ENCODE measurements at places on chromosomes 1 and 21. TPM values are rescaled to one million over a fixed set of nuclear protein-coding genes. Genes with fewer than 3 reads are reported as not detected.

- DNase-seq, result peak; percentile 75
Observed at GRCh38 chr1:211736351-211736915, 61.0 kb upstream of the NEK2 start.

GRCh38 chr1:157955221-157955620, 38.2 kb upstream of the KIRREL1 start:
- no peak for DNase-seq

- no peak for DNase-seq
Observed at GRCh38 chr1:85024736-85025135, 23.6 kb downstream of the MCOLN3 start.

DNA sequence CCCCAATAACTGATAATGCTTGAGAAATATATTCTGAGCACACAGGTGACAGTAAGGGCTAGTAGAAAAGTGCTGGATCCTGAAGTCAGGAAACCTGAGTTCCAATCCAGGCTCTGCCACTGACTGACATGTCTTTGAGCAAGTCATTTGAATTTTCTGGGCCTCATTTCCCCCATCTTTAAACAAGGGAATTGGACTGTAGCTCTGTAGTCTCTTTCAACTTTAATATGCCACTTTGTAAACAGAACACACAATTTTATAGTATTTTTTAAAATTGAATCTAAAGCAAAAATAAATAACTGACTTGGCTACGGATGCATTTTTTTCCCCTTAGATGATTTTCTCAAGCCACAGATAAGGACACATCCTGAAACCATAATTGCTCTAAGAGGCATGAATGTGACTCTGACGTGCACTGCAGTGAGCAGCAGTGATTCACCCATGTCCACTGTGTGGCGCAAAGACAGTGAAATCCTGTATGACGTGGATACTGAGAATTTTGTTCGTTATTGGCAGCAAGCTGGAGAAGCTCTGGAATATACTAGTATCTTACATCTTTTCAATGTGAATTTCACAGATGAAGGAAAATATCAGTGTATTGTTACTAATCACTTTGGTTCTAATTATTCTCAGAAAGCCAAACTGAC, 37.0 kb downstream of the LRIG2 start:
- peak; percentile 11 for DNase-seq

GRCh38 chr1:40808444-40808843, 24.9 kb downstream of the KCNQ4 start:
- no peak for DNase-seq

DNA sequence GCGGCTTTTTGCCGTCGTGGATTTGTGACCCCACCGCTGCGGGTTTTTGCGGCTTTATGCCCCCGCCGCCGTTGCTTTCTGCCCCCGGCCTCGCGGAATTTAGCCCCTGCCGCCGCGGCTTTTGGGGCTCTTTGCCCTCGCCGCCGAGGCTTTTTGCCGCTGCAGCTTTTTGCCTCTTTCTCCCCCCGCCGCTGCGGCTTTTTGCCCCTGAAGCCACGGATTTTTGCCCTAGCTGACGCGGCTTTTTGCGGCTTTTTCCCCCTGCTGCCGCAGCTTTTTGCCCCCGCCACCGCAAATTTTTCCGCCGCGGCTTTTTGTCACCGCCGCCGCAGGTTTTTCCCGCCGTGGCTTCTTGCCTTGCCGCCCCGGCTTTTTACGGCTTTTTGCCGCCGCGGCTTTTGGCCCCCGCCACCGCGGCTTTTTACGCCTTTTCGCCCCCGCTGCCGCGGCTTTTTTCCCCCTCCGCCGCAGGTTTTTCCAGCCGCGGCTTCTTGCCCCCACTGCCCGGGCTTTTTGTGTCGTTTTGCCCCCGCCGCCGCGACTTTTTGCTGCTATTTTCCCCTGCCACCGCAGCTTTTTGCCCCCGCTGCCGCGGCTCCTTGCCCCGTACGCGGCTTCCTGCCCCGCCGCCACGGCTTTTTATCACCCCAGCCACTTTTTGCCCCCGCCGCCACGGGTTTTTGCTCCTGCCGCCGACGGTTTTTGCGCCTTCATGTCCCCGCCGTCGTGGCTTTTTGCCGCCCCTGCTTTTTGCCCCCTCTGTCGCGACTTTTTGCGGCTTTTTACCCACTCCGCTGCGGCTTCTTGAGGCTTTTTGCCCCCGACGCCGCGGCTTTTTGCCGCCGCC, 3933.6 kb downstream of the SRGAP2C start:
- no peak for DNase-seq

DNA sequence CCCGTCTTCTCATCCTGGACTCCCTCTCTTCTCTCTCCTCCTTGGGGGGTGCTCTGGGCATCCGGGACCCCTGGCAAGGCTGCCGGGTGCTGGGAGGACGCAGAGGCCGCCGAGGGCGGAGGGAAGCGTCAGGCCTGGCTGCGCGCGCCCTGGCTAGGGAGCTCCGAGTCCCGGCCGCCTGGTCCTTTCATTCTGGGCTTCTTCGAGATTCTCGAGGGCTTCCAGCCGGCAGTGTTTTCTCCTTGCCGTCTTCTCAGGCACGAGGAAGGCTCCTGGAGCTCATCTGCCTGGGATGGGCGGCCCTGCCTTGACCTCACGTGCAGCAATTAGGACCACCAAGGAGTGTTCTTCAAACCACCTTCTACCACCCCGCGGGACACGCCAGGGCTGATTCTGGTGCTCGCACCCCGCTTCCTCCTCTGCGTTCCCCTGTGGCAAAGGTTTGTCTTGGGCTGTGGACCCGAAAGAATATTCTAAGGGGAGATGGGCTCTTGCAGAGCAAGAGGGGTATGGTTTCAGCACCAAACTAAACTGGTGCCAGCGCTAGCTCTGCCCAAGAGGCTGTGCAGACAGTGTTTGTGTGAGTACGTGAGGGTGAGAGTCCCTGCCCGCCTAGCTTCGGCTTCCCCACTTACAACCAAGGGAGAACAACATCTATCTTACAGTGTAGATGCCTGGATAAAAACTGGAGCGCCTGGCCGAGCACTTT, 36.5 kb downstream of the PIK3CD start:
- peak; percentile 34 for DNase-seq

GRCh38 chr1:212581034-212581433, 27.5 kb upstream of the ATF3 start:
- DNase-seq, result no peak

- DNase-seq, result peak; percentile 40
Observed at GRCh38 chr1:9129266-9130041, 552 bp upstream of the GPR157 start.

GRCh38 chr1:185838111-185838510, 103.9 kb downstream of the HMCN1 start:
- no peak for DNase-seq

DNA sequence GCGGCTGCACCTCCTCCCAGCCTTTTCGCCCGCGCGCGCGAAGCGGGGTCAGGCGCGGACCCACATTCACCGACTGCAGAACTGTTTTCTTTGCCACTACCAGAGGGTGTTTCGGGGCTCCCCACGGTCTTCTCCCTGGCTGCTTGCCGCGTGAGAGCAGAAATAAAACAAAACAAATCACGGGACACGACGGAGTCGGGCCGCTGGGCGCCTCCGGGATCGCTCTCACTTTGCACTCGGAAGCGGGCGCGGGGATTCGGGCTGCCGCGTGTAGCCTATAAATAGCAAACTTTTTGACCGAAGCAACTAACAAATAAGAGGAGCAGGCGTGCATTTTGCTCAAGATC, 412.3 kb upstream of the ESRRG start:
- DNase-seq, result no peak

GRCh38 chr1:44313265-44313918, 41.7 kb downstream of the ERI3 start:
- no peak for DNase-seq

- DNase-seq, result peak; percentile 59
Observed at GRCh38 chr21:33402001-33402979, 923 bp upstream of the IFNGR2 start.

- DNase-seq, result no peak
Observed at GRCh38 chr1:85494074-85494903, 29.3 kb upstream of the DDAH1 start.

DNA sequence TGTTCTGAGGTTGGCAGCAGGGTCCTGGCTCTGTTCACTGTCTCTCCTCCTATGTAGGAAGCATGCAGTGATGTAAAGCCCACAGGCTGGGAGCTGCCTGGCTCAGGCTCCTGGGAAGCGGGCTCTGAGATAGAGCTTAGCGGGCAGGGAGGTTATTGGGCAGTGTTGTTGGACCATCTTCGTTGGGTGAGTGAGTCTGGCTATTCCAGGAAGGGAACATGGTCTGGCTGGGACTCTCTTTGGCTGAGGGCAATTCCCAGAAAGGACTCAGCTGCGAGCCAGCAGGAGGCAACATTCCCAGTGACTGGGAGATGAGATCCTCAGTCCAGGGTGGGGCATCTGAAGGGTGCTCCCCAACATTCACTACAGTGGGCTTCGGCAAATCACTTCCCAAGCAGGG, 96.2 kb downstream of the CCDC185 start:
- DNase-seq, result no peak

GRCh38 chr1:8789314-8790214, 27.9 kb downstream of the RERE start:
- no peak for DNase-seq

- DNase-seq, result no peak
Observed at GRCh38 chr1:112297536-112297935, 98.5 kb upstream of the CTTNBP2NL start.

DNA sequence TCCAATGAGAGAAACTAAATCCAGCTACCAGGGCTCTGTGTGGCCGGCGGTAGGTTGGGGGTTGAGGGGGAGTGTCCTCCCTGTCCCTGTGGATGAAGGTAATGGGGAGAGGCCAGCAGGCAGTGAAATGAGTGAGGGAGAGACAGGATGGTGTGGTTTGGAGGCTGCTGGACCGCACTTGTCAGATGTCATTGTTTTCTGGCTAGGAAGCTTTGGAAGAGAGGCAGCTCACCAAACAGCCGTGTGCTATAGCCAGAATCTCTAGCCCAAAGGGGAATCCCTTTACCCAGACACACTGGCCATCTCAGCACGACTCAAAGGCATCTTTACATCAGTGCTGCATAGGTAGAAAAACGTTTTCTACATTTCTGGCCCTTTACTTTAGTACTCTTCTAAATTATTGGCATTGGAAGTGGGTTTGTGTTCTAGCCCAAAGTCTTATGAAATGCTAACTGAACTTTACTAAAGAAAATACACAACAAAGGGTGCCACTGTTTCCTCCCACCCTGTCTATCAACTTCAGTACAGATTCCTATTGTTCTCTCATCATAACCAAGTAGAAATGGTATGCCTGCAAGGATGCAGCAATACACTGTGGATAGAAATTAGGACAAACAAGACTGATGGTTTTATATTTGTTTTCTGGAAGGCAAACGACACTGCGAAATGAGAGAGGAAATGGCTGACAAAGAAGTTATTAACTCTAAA, 95.9 kb upstream of the COA6 start:
- peak; percentile 62 for DNase-seq

DNA sequence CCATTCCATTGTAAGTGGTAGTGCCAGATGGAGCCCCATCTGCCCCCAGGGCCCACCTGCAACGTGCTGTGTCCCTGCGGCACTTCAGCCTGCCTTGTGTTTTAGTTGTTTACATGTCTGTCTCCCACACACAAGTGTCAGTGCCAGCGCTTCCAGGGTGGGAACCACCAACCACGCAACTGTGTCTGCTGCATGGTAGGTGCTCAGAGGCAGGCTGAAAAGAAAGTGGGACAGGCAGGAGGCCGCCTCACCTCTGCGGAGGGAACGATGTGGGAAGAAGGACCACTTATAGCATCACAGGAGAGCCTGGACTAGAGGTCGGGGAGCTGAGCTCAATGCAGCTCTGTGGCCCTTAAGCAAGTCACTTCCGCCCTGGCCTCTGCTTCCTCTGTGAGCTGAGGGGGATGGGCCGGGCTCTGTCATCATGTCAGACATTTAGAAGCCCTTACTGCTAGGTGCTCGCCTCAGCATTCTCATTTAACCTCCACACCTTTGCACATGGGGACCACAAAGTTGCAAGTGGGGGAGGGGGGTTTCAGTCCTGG, 17.9 kb downstream of the SLC9A1 start:
- peak; percentile 71 for DNase-seq

GRCh38 chr1:158203693-158204457, 23.2 kb downstream of the CD1D start:
- DNase-seq, result peak; percentile 53

- DNase-seq, result no peak
Observed at GRCh38 chr1:168236836-168237611, 11.2 kb downstream of the SFT2D2 start.

DNA sequence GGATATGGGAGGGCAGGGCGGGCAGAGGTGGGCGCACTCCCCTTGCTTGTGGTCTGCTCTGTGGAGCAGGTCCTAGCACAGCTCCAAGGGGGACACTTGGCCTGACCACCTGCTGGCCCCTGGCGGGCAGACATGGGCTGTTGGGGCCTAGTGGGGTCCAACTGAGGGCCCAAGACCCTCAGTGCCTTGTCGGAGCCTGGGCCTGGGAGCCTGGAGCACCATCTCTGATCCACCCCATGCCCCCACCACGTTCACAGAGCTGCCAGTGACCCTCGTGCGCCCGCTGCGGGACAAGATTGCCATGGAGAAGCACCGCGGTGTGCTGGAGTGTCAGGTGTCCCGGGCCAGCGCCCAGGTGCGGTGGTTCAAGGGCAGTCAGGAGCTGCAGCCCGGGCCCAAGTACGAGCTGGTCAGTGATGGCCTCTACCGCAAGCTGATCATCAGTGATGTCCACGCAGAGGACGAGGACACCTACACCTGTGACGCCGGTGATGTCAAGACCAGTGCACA, 70.6 kb downstream of the OBSCN start:
- DNase-seq, result no peak

DNA sequence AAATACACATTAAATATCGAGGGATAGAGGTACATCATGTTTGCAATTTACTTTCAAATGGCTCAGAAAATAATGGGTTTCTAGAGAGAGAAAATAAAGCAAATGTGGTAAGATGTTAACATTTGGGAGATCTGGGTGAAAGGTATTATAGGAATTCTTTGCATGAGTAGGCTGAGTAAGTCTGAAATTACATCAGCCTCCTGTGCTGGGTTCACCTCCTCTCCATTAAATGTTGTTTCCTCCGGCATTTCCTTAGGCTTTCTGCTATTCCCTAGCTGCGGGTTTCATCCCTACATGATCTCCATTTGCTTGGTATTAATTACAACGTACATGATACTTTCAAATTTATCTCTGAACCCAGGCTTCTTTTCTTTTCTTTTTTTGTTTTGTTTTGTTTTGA, 31.6 kb downstream of the ZMYND12 start:
- no peak for DNase-seq

- DNase-seq, result no peak
Observed at GRCh38 chr1:148162363-148162762, 10.3 kb upstream of the NBPF11 start.

The AKNAD1 gene
- total RNA-seq, result not detected

The CHD5 gene
- 12.0 TPM for total RNA-seq

The TDRD10 gene
- total RNA-seq, result 0.17 TPM

The AK5 gene
- not detected for total RNA-seq

The LAMC2 gene
- total RNA-seq, result 0.68 TPM

The TARS2 gene
- 36.7 TPM for total RNA-seq

The MRPL37 gene
- 218 TPM for total RNA-seq
